ENCODE measurements at places on chromosomes 4 and X. TPM values are rescaled to one million over a fixed set of nuclear protein-coding genes. Genes with fewer than 3 reads are reported as not detected.

DNA sequence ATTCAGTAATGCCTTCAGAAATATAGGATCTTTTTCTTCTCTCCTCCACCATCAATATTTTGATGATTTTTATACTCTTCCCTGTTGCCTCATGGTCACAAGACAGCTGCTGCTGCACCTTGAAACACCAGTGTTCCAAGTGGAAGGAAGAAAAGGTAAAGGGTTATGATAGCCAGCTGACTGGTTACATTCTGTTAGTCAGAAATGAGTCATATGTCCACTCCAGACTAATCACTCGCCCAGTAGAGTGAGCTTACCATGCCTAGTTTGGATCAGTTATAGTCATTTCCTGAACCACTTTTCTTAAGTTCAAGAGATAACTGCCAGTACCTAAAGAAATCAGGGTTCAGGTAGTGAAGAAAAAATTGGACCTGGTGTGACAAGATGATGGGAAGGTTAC is 532.3 kb upstream of the SMIM31 start:
- no peak overlapping the region for H3K27ac ChIP-seq
- no peaks in the 10 kb centered on the region for H3K4me1 ChIP-seq
- H3K36me3 ChIP-seq, result no peaks in the 10 kb centered on the region
- no peak overlapping the region for H3K4me3 ChIP-seq
- no peak for DNase-seq

Gene DGAT2L6
- 7.2 TPM for total RNA-seq

Gene MMGT1
- 20.8 TPM for total RNA-seq

- H3K27me3 ChIP-seq, result no peaks in the 10 kb centered on the region
- no peaks in the 10 kb centered on the region for H3K36me3 ChIP-seq
- no peaks in the 10 kb centered on the region for H3K4me1 ChIP-seq
- no peak overlapping the region for H3K27ac ChIP-seq
Measured at GRCh38 chr4:25842229-25842845, 20.5 kb downstream of the SEL1L3 start.

GRCh38 chrX:37753384-37753783 is 26.5 kb upstream of the CYBB start:
- H3K27ac ChIP-seq, result no peak overlapping the region
- no peaks in the 10 kb centered on the region for H3K4me1 ChIP-seq
- no peak for DNase-seq
- H3K27me3 ChIP-seq, result no peaks in the 10 kb centered on the region
